ENCODE measurements at places on chromosomes 3 and 15.

GRCh38 chr15:59002418-59002859 is 15.0 kb downstream of the RNF111 start:
- DNase-seq = no peak

- DNase-seq = no peak
These were observed 7.1 kb downstream of the FES start for GRCh38 chr15:90891346-90891949.

GRCh38 chr3:59580499-59580898 is 530.7 kb upstream of the CFAP20DC start:
- DNase-seq = no peak

DNA sequence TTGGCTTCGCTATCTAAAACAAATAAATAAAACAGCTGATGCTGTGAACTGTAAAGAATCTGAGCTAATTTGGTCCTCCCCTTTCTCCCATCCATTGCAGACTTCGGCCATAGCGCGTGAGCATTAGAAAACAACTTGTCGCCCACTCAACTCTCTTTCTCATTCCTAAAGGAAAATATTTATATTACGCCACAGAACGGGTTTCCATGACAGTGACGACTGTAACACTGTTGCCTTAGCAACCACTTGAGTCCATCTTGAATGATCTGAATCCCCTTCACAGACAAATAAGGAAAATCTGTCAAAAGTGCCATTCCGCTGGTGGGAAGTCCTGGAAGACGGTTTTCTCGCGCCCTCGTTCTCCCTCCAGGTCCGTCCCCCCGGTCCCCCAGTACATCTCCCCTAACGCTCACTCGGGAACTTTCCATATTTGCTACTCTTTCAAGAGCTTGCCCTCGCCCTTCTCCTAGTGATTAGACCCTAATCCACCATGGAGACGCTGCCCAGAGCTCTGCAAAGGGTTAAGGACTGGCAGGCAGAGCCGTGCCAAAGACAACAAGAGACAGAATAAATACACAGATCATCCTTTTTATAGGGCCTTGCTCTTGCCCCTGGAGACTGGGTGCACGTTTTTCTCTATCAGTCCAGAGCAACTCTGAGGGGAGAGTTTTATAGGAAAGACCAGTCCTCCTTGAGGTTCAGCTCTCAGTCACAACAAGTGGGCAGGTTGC is 50.5 kb downstream of the CRYGS start:
- no peak for DNase-seq

- no peak for DNase-seq
These were observed 21.4 kb downstream of the ABI3BP start for GRCh38 chr3:100971798-100972197.

- no peak for DNase-seq
These were observed 52.6 kb downstream of the IQCH start for GRCh38 chr15:67307156-67307555.

DNA sequence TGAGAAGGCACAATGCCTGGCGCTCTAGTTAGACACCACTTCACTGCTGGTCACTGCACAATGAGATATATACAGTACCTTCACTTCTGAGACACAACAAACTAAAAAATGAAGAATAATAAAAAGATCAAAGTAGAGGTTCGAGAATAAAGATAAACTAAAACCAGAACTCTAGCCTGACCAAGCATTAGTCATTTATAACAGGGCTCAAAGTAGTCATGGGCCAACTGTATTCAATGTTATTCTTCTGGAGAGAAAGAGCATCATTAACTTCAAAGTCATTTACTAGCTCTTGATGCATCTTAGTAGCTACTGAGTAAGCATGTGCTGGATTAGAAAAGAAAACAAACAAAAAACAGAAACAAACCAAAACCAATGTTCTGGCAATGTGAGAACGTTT is 145.2 kb downstream of the SSR3 start:
- DNase-seq = no peak

GRCh38 chr15:69860921-69861320 is 236.8 kb downstream of the TLE3 start:
- DNase-seq = no peak

DNA sequence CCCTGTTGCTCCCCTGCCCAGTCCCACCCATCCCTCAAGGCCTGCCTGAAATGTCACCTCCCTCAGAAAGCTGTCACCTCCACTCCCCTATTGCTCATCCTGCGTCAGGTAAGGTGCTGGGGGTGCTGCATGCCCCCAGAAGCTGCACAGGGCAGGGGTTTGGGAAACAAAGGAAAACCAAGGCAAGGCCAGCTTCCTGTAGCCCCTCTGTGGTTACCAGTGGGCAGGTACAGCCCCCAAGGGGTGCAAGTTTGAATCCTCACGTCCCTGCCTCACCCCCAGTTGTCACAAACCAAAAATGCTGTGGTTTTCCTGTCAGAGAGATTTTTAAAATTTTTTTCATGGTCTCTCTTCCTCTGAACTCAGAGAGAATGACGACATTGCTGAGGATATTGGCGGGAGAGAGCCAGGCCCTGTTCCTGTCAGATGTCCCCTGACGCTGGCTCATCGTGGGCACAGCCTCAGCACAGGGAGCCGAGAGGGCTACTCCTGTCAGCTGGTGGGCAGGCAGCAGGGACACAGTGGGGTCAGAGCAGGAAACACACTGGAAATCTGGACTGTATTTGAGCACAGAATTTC is 27.0 kb downstream of the PSTPIP1 start:
- no peak for DNase-seq

DNA sequence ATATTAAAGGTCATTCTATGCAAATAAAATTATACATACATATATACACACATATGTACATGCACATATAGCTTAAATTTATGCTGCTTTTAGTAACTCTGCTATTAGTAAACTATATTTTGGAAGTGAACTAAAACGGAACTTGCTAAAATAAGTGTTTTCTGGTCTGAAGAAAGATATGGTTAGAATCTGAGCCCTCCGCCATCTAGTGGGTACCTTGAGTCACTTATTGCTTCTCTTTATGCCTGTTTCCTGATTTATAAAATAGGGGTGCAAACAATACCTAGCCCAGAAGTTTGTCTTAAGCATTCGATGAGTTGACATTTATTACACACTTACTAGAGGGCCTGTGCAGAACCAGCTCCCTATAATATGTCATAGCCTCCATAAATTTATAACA is 255.7 kb downstream of the CNTN6 start:
- no peak for DNase-seq

DNA sequence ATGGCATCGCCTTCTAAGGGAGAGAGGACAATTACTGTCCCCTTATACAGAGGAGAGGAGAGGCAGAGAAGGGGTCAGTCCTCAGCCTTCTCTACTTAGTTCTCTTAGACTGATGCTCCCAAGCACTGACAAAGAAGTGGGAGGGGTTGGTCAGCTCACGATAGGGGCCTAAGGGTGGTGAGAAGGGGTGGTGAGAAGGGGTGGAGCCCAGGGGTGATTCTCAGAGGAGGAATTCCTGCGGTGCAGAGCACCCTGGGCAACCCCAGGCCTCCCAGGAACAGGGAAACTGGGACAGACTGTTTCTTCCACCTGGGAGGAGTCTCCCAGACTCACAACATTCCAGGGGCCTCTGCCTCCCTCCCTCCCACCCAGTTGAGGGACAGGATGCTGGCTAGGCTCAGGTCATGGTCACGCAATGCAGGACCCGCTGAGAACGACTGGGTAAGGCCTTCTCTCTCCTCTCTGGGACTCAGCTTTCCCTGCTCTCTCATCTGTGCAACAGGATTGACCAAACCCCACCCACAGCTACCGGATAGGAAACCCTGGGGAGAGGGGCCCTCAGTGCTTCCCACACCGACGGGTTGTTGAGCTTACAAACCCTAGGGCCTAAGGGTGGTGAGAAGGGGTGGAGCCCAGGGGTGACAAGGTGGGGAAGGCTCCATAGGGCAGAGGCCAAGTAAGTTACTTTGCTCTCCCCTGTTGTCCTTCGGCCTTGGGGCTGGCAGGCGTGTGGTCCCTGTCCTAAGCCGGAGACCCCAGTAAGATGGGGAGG is 1.5 kb downstream of the TPRA1 start:
- DNase-seq = no peak

DNA sequence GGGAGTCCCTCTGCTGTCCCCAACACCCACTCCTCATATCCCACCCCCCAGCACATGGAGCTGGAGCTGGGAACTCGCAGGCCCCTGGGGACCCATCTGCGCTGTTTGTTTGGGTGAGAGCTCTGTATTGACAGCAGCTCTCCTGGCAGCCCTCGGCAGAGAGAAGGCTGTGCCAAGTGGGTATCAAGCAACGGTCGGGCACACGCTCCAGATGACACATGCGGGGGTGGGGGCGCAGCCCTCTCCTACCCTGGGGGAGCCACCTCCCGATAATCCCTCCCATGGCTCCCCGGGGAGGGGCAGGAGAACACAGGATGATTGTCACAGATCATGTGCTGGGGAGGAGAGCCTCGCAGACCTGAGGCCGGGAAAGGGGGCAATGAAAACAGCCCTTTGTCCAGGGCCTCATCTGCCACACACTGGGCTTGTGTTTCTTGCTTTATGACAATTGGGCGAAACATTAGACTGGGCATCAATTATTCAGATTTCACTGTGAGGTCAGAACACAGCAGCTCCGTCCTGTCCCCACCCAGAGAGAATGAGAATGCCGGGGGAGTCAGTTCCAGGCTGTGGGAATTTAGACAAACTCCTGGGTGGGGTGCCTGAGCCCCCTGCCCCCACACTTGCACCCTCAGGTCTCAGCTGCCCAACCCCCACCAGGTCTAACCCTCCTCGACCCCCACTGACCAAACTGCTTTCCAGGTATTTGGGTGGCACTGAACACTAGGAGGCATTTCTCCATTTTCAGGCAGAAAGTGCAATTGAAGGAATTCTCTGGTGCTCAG is 46.4 kb upstream of the KLF13 start:
- DNase-seq = peak; percentile 63

- no peak for DNase-seq
These were observed 1.8 kb downstream of the GASK1A start for GRCh38 chr3:42980909-42981308.

DNA sequence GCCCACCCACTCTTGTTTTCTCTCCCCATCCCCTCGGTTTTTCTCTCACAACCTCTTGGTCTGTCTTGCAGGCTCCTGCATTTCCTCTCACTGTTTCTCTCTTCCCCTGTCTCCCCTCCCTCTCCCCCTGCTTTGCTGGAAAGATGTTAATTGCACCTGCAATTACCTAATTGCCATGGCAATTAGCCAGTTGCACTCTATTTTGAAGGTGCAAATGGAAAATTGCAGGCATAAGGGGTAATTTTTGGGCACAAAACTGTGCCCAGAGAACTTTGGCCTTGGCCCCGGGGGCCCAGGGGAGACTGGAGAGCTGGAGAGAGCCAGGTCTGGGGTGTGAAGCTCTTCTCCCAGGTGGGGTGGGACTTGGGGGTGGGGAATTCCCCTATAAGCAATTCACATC is 164.5 kb upstream of the TLE3 start:
- no peak for DNase-seq

- no peak for DNase-seq
These were observed 46.9 kb downstream of the NFKBIZ start for GRCh38 chr3:101896083-101896757.
